ENCODE measurements at places on chromosomes 7 and 10.

DNA sequence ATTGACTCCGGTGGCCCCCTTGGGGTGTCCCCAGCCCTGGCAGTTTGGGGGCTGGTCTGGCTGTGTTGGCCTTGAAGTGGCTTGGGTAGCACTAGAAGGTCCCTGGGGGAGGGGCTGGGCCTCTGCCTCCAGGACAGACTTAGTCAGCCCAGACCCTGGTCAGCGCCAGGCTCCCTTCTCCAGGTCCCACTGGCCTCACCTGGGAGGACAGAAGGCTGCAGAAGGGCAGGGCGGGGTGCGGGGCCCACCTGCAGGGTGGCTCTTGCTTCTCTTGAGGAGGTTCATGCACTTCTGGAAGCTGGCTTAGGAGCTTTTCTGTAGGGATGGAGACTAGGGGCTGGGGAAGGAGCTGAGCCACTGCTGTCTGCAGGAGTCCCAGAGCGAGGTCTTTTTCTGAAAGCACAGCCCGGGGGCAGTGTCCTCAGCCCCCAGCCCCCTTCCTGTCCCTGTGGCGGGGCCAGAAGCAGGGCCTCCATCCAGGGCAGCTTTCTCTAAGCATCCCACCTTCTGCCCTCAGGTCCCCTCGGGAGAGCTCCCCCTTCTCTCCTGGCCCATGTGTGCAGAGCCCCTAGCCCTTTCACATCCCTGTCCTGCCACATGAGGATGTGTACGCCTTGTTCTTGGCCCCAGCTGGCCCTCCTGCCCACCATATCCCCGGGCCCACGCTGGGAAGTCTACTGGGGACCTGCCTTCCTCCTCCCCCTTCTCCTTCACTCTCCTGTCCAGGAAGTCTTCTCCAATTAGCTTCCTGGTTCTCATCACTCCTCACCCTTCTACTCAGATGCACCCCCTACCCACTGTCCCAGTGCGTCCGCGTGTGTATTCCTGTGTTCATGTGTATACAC lies 11.0 kb downstream of the TBATA start:
- DNase-seq: no peak

DNA sequence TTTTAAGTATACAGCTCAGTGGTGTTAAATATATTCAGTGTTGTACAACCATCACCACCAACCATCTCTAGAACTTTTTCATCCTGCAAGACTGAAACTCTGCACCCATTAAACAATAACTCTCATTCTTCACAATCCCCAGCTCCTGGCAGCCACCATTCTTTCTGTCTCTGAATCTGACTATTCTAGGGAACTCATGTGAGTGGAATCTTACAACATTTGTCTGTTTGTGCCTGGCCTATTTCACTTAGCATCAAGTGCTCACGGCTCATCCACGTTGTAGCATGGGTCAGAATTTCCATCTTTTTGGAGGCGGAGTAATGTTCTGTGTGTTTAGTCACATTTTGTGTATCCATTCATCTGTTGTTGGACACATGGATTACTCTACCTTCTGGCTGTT lies 40.8 kb upstream of the PFKFB3 start:
- DNase-seq: no peak

GRCh38 chr7:117717357-117717756 lies 155.9 kb downstream of the CTTNBP2 start:
- no peak for DNase-seq

DNA sequence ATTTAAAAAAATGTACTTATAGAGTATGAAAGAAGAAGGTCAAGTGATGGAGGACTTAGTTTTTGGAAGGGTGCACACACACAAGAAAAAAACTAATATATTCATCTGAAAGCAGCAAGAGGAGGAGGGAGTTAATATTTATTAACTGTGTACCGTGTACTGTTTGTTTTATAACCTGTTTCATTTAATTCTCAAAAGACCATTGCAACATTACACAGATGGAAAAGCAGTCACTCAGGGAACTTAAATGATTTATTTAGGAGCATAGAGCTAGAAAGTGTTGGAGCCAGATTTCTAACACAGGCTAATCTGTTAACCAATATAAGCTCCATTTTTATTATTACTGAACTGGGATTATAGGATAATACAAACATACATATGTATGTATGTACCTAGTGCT lies 36.7 kb downstream of the GLCCI1 start:
- DNase-seq: no peak

DNA sequence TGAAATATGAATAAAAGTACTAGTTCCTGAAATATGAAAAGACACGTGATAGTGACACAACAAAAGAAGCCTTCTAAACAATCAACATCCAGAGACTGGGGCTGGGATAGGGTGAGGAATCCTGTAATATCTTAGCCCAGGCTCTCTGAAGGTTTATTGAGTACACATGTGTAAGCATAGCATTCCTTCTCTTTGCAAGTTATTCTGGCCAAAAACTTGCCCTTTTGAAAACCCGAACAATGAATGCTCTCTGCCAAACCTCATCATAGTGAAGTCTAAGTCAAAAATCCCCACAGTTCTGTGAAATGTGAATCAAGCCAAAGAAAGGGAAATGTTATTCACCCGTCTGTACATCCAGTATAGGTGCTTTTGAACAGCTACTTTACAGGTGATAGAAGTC lies 11.6 kb downstream of the SEMA3D start:
- DNase-seq: no peak

DNA sequence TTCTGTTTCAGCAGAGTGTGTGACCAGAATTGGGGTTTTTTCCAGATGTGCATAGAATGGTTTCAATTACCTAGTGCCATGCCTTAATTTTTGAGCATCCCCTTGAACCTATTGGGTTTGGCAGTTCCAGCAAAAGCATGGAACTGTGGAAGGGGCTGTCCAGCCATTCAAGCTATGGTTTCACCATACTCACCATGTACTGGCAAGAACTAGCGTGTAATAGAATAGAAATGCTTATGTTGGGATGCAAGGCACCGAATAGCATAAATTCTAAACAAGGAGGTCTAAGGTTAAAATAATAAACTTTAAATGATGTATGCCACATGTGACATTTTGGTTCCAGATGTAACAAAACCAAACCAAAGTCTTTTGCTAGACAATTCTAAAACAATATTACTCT lies 91.4 kb downstream of the MTERF1 start:
- no peak for DNase-seq

DNA sequence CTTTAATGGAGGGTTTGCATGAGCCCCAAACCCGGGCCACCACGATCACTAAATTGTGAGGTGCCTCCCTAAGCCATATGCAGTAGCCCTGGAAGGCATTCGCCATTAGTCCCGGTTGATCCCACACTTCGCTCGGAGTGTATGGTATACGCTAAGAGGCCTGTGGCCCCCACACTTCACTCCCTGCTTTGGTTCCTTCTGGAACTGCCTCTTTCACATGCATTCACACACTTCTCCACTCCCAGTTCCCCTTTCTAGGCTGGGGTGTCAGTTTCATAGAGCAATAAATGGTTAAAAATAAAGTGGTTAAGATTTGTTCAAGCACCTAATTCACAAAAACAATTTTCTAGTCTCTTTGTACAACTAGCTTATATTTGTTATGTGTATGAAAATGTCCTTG lies 212.1 kb upstream of the KCND2 start:
- DNase-seq: no peak

- no peak for DNase-seq
Measured at GRCh38 chr7:125355899-125356298, 426.3 kb upstream of the POT1 start.

DNA sequence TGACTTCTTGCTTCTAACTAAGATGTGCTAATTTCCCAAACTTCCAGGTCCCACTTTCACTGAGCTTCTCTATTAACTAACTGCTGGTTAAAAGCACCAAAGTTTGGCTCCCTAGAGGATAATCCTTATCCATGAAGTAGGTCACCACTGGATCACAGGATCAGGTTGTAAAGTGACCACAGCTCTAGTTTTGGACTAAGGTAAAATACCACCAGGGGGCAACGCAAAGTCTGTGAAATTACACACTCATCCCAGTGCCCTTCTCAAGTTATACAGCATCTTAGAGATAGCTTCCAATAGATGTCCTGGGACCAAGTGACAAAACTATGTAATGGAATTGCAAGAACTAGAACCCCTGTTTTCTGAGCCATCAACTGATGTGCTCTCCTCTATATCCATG lies 116.4 kb upstream of the ASAH2 start:
- peak; percentile 17 for DNase-seq

- peak; percentile 12 for DNase-seq
Measured at GRCh38 chr10:688312-689120, 952 bp downstream of the DIP2C start.

GRCh38 chr10:3748484-3748883 lies 36.5 kb downstream of the KLF6 start:
- DNase-seq: no peak

GRCh38 chr10:481628-482027 lies 207.8 kb downstream of the DIP2C start:
- no peak for DNase-seq

DNA sequence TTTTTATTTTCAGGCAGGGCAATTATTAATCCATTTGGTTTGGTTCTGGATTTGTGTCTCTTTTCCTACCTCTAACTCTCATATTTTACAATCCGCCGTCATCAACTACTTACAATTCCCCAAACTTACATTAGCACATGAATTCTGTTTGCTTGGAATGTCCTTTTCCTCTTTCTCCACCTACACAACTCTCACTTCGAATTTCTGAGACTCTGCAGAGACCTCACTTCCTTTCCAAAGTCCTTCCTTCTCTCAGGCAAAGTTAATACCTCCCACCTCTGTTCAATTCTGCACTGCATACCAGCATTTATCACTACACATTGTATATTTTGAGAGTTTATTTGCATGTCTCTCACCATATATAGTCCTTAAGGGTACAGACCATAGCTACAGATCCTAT lies 122.7 kb upstream of the LRRTM3 start:
- no peak for DNase-seq

- no peak for DNase-seq
Measured at GRCh38 chr10:76883596-76883995, 754.0 kb downstream of the KCNMA1 start.

DNA sequence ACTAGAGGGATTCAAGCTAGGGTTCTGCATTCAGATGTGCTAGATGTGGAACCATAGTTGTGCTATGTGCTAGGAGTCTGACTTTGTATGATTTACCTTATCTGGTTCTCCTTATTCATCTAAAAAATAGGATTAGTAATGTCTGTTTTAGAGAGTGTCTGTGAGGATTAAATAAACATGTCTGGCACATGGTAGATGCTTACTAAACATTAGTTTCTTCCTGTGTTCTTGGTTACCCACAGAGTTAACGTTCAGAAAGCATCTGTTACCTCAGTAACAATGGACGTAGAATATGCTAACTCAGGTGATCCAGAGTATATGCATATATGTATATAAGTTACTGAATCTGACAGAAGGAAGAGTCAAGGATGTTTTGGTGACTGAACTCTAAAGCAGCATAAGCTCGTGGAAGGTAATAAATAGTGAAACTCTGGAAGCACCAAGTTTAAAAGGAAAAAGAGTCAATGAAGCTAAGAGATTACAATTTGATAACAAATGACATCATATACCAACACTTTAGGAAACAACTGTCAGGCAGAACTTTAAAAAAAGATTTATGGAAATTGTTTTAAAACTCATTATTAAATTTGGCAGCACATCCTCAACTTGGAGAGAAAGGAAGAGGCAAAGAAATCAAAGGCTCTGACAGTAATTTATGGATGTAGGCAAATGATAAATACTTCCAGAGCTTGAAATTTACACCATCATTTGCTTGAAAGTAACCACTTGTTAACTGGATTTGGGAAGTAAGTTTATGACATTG lies 127.0 kb downstream of the CCNY start:
- DNase-seq: no peak

DNA sequence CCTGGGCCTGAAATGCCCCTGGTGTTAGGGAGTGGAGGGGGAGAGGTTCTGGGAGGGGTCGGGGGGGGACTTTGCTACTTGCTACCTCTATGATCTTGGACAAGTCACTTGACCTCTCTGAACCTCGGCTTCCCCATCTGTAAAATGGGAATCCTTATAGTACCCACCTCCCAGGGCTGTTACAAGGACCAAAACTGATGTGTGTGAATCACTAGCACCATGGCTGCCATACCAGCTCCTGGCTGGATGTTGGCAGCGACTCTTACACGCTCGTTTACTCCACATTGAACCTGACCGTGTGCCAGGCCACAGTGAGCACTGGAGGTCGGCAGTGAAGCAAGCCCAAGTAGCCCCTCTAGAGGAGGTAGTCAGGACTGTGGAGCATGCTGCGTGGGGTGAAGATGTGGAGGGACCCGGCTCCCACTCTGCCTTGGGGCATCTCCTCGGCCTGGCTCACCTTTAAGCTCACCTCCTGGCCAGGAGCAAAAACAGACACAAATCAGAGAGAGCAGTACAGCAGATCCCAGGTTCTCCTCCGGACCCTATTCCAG lies 28.9 kb downstream of the PPIF start:
- DNase-seq: no peak

DNA sequence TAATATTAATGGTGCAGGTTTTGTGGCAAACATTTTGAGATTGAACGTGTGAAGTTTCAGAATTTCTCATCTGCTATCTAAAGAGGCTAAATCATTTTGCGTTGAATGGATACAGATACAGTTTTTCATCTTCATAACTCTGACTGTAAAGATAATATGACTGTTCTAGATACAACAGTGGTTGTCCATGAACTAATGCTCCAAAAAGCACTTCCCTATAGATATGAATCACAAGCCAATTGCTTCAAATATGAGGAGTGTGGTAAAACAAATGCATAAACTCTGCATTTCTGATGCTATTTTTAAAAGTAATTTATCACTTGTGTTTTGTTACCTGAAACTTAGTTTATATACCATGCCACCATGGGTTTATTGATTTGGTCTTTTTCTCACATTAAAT lies 750.1 kb downstream of the MAGI2 start:
- DNase-seq: no peak

DNA sequence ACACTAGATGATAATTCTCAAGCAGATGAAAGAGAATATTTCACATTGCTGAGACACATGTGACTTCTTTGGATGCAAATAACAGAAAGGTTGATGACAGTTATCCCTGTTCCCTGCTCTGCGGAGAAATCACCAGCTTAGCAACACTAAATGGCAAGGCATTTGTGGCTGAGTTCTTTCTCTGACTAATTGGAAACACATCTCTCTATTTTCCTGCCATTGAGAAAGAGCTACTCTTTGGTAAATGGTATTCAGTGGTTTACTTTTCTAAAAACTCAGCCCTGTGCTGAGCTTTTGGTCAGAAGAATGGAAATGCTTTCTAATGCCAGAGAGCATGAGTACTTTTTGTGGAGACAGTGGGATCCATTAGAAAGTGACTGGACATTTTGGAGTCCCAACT lies 771.4 kb downstream of the LRMDA start:
- no peak for DNase-seq

DNA sequence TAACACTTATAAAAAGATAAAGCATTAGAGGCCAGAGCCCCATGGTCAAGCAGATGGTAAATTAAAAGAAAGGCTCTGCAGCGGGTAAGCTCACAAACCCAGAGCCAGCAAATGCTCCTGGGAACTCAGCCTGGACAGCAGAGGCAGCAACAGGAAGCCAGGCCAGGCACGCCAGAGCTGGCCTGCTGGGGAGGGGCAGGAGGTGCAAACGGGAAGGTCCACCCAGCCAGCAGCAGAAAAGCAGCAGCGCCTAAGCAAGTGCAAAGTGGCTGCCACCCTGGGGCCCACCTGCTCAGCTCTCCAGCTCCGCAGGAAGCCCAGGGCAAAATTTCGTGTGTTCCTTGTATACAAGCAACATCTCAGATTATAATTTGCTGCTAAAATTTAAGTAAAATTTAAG lies 82.7 kb upstream of the GPR22 start:
- no peak for DNase-seq

GRCh38 chr10:89651916-89652573 lies 7.0 kb upstream of the PANK1 start:
- DNase-seq: no peak

GRCh38 chr10:80055760-80056159 lies 22.7 kb upstream of the TMEM254 start:
- no peak for DNase-seq
